ENCODE measurements at places on chromosomes 7 and 10.

DNA sequence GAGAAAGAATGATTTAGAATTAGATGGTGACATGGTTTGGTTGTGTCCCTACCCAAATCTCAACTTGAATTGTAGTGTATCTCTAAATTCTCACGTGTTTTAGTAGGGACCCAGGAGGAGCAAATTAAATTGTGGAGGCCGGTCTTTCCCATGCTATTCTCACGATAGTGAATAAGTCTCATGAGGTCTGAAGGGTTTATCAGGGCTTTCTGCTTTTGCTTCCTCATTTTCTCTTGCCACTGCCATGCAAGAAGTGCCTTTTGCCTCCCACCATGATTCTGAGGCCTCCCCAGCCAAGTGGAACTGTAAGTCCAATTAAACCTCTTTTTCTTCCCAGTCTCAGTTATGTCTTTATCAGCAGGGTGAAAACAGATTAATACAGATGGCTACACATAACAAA lies 167.4 kb upstream of the SVIL start:
- no peak for DNase-seq

GRCh38 chr10:72426986-72427385 lies 72.3 kb upstream of the DNAJB12 start:
- DNase-seq: no peak

DNA sequence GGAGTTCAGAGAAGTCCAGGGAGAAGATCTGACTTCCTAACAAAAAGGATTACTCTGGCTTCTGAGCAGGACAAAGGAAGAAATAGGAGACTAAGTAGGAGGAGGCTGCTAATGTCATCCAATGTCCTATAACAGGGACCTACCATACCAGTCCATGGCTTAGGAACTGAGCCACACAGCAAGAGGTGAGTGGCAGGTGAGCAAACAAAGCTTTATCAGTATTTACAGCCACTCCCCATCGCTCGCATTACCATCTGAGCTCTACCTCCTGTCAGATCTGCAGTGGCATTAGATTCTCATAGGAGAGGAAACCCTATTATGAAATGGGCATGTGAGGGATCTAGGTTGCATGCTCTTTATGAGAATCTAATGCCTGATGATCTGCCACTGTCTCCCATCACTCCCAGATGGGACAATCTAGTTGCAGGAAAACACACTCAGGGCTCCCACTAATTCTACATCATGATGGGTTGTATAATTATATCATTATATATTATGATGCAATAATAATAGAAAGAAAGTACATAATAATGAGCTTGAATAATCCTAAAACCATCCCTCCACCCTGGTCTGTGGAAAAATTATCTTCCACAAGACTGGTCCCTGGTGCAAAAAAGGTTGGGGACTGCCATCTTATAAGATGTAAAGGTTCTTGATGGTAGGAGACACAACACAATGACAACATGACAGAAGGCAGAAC lies 487.4 kb downstream of the PLXDC2 start:
- no peak for DNase-seq

DNA sequence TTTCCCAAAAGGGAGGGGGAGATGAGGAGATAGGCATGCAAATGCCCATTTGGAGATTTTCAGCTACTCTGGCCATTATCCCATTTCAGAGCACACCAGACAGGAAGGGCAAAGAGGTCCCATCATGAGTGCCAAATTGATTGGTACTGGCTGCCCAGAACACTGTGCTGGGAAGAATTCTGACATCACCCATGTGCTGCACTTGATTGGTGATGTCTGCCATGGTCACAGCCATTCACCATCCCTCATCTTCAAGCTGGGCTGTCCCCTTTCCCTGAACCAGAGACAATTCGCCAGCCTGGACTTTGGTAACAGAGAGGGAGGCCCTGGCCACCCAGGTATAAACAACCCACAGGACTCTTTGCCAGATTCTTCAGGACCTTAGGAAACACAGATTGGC lies 23.2 kb upstream of the RADIL start:
- no peak for DNase-seq

GRCh38 chr10:30247704-30248103 lies 101.4 kb downstream of the MTPAP start:
- no peak for DNase-seq

DNA sequence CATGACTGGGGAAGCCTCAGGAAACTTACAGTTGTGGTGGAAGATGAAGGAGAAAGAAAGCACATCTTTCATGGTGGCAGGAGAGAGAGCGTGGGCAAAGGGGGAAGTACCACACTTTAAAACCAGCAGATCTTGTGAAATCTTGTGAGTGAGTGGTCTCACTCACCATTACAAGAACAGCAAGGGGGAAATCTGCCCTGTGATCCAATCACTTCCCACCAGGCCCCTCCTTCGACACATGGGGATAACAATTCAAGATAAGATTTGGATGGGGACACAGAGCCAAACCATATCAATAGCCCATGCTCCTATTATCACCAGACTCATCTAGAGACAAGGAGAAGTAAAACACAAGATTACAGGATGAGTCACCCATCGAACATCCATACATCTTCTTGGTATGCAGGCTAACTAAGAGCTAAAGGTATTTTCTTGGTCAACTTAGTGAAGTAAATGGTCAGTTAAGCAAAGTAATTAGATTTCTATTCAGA lies 55.3 kb upstream of the YAE1 start:
- no peak for DNase-seq

DNA sequence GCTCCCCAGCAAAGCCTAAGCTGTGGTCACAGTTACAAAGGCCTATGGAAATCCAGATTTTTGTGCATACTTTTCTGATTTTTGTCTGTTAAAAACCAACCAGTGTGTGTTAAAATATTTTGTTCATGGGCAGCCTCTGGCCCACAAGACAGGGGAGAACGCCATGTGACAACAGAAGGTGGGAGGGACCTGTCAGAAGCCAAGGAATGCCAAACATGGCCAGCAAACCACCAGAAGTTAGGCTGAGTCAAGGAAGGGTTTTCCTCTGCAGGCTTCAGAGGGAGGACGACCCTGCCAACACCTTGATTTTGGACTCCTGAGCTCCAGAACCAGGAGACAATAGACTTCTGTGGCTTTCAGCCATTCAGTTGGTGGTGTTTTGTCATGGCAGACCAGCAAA lies 127.3 kb downstream of the CUL2 start:
- no peak for DNase-seq

- DNase-seq: no peak
These were observed 16.5 kb downstream of the KNDC1 start for GRCh38 chr10:133176546-133176945.

DNA sequence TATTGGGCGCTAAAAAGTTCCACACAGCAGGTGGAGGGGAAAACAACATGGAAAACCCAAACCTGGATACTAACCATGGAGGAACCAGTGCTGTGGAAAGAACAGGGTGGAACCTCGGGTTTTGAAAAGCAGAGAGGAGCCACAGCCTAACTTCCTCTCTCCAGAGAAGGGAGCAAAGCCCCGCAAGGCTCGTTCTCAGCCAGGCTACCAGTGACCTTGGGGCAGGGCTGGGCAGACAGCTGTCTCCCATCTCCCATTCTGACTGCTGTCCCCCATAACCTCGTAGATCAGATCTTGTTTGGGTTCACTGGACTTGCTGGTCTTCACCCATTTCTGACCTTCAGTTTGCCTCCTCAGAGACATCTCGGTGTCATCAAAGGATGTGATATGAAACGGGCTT lies 47.5 kb upstream of the FGFR2 start:
- no peak for DNase-seq

DNA sequence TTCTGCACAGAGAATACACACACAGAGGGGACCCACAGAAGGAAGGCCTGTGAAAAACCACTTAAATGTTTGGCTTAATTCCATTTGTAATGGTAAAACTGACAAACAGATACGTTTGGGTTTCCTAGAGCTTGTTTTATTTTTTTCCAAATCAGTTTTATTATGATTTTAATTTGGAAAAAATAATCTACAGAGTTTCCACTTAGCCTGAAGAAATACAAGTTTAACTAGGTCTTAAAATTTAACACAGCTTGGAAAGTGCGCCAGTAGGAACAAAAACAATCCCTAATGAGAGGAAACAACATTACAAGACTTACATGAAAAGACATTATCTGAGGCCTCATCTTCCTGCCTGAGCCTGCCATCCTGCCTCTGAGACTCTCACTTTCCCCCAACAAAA lies 58.5 kb upstream of the CARD11 start:
- no peak for DNase-seq

DNA sequence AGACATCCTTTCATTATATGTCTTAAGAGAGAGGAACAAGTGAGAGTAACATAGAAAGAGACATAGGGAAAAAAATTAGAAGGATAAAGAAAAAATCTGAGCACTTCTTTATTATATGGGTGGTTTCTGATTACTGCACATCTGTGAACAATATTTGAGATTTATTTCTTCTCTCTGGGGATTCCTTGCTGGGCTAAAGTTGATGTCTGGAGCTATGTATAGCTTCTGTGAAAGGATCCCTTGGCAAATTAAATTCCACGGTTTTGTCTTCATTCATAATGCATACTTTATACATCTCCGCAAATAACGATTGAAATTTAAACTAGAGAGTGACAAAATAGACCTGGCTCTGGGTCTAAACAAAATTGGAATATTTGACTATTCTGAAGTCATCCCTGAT lies 232.2 kb upstream of the CTBP2 start:
- no peak for DNase-seq

GRCh38 chr7:138460176-138460648 lies at the start of gene TRIM24:
TSS of gene TRIM24 (plus strand) at chr7:138460259. CDS start at chr7:138460549, 290 bp downstream.
- DNase-seq: no peak

DNA sequence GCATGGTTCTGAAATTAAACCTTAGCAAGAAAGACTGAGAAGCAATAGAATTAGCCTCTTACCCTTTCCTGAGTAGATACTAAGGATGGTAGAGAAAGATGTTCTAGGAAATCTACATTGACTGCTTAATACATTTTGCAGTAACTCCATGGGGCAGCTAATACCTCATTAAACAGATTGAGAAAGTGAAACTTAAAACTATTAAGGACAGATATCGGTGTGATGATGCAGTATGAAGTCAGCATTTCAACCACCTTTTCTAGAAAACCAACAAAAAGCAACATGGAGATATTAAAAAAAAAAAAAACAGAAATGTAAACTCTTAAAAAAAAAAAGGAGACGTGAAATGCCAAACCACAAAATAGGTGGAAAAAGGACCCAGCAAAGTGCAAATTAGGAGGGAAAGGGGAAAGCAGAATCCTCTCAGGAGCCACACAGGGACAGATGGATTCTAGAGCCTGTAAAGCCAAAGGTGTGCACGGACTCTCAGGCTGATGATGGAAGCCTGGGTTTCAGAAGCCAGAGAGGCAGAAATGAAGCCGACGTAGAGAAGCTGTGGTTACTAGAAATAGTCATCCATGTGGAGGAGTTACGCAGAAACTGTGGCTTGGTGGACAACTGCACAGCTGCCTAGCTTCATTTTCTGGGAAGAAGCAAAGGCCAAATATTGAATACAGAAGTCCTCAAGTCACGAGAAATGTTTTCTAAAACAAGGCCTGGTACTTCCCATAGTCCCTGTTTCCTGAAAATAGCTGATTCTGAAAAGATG lies 38.1 kb upstream of the GPR141 start:
- DNase-seq: no peak

DNA sequence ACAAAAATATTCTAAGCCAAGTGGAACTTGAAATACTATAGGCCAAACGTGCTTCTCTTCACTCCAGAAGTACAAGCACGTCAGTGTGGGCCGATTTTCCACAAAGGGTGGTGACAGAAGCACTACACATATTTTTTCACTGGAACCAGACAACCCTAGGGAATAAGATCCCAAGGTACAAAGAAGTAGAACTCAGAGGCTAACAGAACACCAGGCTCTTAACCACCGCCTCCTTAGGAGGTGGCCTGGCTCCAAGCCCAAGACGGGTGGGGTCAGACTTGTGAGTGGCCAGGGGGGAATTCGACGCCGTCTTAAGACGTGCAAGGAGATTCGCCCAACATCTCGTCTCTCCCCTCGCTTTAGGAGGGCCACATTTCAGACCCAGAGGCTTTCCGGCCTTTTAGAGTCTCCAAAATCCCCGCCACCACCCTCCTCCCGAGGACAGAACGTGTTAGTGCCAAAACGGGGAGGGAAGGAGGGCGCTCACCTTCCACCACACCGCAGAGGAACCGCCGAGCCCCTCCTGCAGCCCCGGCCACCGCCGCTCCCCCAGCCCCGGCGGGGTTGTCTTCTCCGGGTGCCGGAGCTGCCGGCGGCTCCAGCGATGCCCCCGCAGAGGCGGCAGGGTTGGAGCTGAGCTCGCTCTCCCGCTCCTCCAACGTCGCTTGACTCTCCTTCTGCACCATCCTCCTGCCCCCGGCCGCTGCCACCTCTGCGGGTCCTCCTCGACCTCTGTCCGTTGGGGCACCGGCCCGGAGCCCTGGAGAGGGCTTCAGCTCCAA lies 716 bp downstream of the OGA start:
- no peak for DNase-seq

DNA sequence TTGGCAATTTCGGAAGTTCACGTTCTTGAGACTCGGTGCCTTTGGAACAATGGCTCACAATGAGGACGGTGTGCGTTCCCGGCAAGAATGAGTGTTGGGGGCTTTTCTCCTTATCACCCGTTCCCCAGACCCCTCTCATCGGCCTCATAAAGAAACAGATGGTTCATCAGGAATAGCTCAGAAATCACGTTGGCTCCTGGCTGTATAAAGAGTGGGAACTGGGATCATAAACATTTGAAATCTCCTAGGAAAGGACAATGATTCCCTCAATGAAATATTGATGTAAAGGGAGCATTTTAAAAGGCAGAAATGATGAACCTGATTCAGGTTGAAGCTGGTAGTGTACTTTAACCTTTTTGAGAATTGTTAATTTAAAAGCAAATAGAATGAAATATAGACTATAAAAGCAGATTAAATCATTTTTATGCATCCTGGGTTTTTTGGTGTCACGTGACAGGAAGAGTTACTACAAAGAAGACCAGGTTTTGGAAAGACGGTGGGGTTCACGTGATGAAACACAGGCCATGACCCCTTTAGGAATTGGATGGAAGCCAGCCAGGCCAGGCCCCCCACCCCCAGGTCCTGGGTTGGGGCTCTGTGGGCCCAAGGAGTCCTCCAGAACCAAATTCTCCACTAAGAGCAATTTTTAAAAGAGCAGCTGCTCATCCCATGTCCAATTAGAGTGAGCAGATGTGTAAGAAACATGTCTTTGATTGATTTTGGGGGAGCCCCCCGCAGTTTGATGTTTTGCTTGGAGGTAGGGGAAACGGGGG lies 63.0 kb downstream of the CUX1 start:
- DNase-seq: no peak

- DNase-seq: no peak
These were observed 64.0 kb upstream of the KLF6 start for GRCh38 chr10:3848775-3849635.

GRCh38 chr10:120607710-120608703 lies 151.0 kb downstream of the PLPP4 start:
- DNase-seq: no peak

GRCh38 chr10:5557799-5558771 lies 33.3 kb downstream of the CALML3 start:
- DNase-seq: no peak

GRCh38 chr10:127195041-127195506 lies 1.3 kb downstream of the INSYN2A start:
- no peak for DNase-seq

DNA sequence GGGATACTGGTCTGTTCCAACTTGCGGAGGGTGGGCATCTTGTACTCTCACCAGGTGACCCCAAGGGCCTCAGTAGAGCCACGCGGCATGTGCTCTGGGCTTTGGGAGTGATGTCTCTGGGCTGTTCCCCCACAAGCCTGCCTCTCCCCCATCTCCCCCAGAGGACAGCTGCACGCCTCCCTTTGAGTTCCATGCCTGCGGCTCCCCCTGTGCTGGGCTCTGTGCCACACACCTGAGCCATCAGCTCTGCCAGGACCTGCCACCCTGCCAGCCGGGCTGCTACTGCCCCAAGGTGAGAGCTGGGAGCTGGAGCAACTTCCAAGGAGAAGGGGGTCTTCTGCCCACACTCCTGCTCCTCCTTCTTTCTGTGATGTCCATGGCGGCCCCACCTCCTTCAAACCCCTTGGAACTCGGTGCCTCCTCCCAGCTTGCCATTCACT lies 15.0 kb upstream of the ZNF862 start:
- DNase-seq: no peak

Data from activated naive CD8-positive, alpha-beta T cell treated with anti-CD3 and anti-CD28 coated beads, Interleukin-2, amount 50 U/mL, for 16 hours (primary cell).